ENCODE measurements at places on chromosomes 3 and 15. TPM values are rescaled to one million over a fixed set of nuclear protein-coding genes. Genes with fewer than 3 reads are reported as not detected.

Gene HIGD2B
- 0.22 TPM for total RNA-seq

Gene CSPG4
- not detected for total RNA-seq

Gene DUOX2
- 0.14 TPM for total RNA-seq

Gene SLC15A2
- total RNA-seq = 2.4 TPM

Gene RRP9
- 17.9 TPM for total RNA-seq

Gene RYR3
- not detected for total RNA-seq

GRCh38 chr3:159668990-159669476, 319.6 kb upstream of the IL12A start:
- no peak overlapping the region for H3K27ac ChIP-seq
- H3K4me1 ChIP-seq = no peaks in the 10 kb centered on the region
- H3K36me3 ChIP-seq = no peaks in the 10 kb centered on the region

- H3K4me3 ChIP-seq = no peak overlapping the region
- DNase-seq = no peak
- H3K27me3 ChIP-seq = no peaks in the 10 kb centered on the region
- peak overlapping the region; percentile 30 for H3K27ac ChIP-seq
- peaks cover 12% of the 10 kb centered on the region for H3K4me1 ChIP-seq
Observed at GRCh38 chr15:49215768-49216739, 46.0 kb downstream of the GALK2 start.

GRCh38 chr3:172003146-172003545, 36.2 kb upstream of the FNDC3B start:
- DNase-seq = no peak
- H3K36me3 ChIP-seq = no peaks in the 10 kb centered on the region
- H3K4me1 ChIP-seq = no peaks in the 10 kb centered on the region
- H3K27me3 ChIP-seq = no peaks in the 10 kb centered on the region
- no peak overlapping the region for H3K27ac ChIP-seq

- H3K4me3 ChIP-seq = no peak overlapping the region
- H3K27ac ChIP-seq = no peak overlapping the region
- no peaks in the 10 kb centered on the region for H3K27me3 ChIP-seq
- no peaks in the 10 kb centered on the region for H3K4me1 ChIP-seq
- H3K36me3 ChIP-seq = no peaks in the 10 kb centered on the region
Observed at GRCh38 chr3:104879919-104880318, 486.8 kb upstream of the ALCAM start.

- H3K27me3 ChIP-seq = no peaks in the 10 kb centered on the region
- no peak for DNase-seq
- no peak overlapping the region for H3K27ac ChIP-seq
- H3K36me3 ChIP-seq = no peaks in the 10 kb centered on the region
Observed at GRCh38 chr15:68205954-68206539, 915 bp upstream of the CALML4 start.

DNA sequence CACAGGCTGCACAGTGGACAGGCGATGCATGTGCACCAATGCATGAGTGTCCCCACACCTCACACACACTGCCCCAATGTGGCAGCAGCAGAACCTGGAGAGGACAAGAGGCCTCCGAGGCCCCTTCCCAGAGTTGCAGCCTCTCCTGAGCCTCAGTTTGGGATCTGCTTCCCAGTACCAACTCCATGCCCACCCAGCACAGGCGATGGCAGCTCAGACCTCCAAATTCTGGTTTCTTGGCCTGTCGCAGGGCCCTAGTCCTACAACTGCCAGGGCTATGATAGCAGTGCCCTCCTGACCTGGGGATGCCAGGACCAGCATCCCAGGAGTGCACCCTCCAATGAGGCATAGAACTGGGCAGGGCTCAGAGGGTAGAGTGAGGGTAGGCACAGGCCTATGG, 19.9 kb downstream of the ADAMTS7 start:
- no peaks in the 10 kb centered on the region for H3K36me3 ChIP-seq
- H3K4me3 ChIP-seq = no peak overlapping the region
- H3K4me1 ChIP-seq = peaks cover 13% of the 10 kb centered on the region
- H3K27ac ChIP-seq = no peak overlapping the region
- no peaks in the 10 kb centered on the region for H3K27me3 ChIP-seq
- no peak for DNase-seq

DNA sequence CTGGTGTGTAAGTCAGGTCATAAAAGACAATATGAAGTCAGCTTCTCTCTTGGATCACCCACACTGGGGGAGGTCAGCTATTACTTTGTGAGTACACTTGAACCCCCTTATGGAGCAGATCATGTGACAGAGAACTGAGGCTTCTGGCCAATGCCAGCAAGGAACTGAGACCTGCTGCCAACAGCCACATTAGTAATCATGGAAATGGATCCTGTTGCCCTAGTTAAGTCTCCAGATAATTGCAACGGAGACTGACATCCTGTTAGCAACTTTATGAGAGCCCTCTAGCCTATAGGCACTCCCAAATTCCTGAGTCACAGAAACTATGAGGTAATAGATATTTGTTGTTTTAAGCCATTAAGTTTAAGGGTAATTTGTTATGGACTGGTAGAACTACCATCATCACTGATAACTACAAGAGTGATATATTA, 110.4 kb upstream of the GMNC start:
- DNase-seq = no peak
- H3K27me3 ChIP-seq = no peaks in the 10 kb centered on the region
- H3K27ac ChIP-seq = no peak overlapping the region

GRCh38 chr3:182469086-182469485, 324.2 kb upstream of the ATP11B start:
- DNase-seq = no peak
- no peak overlapping the region for H3K4me3 ChIP-seq
- no peaks in the 10 kb centered on the region for H3K36me3 ChIP-seq
- H3K27ac ChIP-seq = no peak overlapping the region

DNA sequence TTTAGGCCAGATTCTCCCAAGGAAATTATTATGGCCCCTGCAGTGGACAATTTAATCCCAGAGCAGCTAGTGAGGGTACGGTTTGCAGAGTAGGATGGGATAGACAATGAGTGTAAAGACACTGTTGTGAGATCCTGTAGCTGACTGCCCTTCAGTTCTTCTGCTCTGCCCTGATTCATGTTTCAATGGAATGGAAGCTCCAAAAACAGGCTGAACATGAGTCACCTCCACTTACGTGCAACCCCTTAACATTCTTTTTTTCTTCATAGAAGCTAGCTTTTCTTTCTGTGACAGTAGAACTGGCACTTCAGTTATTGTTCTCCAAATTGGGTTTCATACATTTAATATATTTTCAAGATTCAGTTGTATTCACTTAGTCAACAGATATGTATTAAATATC, 32.1 kb downstream of the CLDN18 start:
- no peak for DNase-seq
- peaks cover 4% of the 10 kb centered on the region for H3K4me1 ChIP-seq
- peaks cover 44% of the 10 kb centered on the region for H3K27me3 ChIP-seq
- H3K4me3 ChIP-seq = no peak overlapping the region
- no peak overlapping the region for H3K27ac ChIP-seq

DNA sequence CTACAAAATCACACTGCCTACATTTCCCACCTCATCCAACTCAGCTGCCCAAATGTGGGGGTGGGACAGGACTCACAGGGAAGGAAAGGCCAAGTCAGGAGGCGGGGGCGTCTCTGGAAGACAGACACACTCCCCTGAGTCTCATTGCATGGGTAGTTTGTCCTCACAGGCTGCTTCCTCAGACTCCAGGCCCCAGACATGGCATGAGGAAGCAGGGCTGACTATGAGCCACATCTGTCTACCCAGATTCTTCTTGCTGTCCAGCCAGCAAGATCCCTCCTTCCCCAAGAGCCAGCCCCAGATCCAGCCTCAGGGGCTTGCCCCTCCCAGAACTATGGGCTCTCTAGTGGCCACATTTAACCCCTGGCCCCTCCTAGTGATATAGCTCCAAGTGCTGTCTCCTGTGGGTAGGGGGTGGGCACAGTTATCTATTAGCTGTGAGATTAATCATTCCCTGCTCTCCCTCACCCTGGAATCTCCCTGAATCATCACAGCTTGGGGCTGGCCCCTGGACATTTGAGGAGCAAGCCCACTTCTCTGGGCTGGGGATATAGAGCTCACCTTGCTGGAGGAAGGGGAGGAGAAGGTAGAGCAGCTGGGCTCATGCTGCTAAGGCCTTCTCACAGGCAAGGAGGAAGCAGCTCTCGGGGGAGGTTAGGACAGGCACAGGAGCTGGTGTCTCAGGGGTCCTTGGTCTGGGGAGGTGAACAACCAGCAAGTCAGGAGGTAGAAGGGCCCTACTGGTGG, 2.1 kb upstream of the CCDC33 start:
- no peak overlapping the region for H3K27ac ChIP-seq
- no peaks in the 10 kb centered on the region for H3K4me1 ChIP-seq
- H3K27me3 ChIP-seq = no peaks in the 10 kb centered on the region
- H3K36me3 ChIP-seq = no peaks in the 10 kb centered on the region

GRCh38 chr3:60998858-60999257, 252.4 kb downstream of the FHIT start:
- H3K27ac ChIP-seq = peak overlapping the region; percentile 34
- no peak overlapping the region for H3K4me3 ChIP-seq
- H3K27me3 ChIP-seq = no peaks in the 10 kb centered on the region
- no peaks in the 10 kb centered on the region for H3K4me1 ChIP-seq
- H3K36me3 ChIP-seq = no peaks in the 10 kb centered on the region

DNA sequence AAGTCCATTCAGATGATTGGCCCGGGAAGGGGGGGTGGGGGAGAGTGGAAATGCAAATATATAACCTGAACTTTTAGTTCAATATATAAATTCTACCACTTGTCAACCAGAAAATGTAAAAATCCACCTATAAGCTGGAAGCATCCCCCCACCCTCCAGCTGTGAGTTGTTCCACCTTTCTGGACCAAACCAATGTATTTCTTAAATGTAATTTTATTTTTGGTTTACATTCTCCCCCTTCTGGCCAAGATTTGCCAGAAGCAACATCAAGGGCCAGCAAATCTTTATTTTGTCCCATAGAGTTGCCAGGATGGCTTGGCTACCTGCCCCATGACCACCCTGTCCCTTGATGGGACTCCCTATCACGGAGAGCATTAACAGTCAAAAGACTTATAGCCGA, 545.7 kb downstream of the TBL1XR1 start:
- H3K4me1 ChIP-seq = no peaks in the 10 kb centered on the region
- DNase-seq = no peak
- H3K27ac ChIP-seq = no peak overlapping the region
- no peak overlapping the region for H3K4me3 ChIP-seq

GRCh38 chr3:192273697-192274010, 453.7 kb downstream of the FGF12 start:
- no peaks in the 10 kb centered on the region for H3K27me3 ChIP-seq
- H3K4me1 ChIP-seq = no peaks in the 10 kb centered on the region
- no peak overlapping the region for H3K4me3 ChIP-seq
- no peak overlapping the region for H3K27ac ChIP-seq
- H3K36me3 ChIP-seq = no peaks in the 10 kb centered on the region

All from activated T-cell treated with anti-CD3 and anti-CD28 coated beads, Interleukin-2, amount 50 U/mL, for 72 hours (primary cell).